ENCODE measurements at places on chromosomes 3 and 15. TPM values are rescaled to one million over a fixed set of nuclear protein-coding genes. Genes with fewer than 3 reads are reported as not detected.

DNA sequence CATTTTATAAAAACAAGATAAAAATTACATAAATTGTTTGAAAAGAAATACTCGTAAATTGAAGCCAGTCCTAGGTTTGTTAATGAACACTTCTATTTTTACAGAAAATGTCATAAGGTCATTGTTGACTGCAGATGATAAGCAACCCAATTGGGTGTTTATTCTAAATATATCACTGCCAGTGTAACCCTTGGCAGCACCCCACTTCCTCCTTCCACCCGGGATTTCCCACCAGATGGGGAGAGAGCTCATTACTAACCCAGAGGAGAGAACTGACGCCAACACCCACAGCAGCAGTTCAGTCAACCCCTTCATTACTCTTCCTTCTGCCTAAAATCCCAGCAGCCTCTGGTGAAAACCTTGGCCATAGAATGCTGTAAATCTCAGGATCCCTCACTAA, 307.6 kb downstream of the GAP43 start:
- DNase-seq, result no peak

Gene LRRIQ4
- not detected for polyA plus RNA-seq

Gene SLC51A
- not detected for polyA plus RNA-seq

- no peak for DNase-seq
Observed at GRCh38 chr15:93859176-93859575, 372.2 kb upstream of the MCTP2 start.

Gene SLC9C1
- polyA plus RNA-seq, result not detected

GRCh38 chr15:75622505-75622904, 3.0 kb downstream of the SNUPN start:
- DNase-seq, result no peak

Data from keratinocyte (primary cell).